Left cardiac atrium (tissue), 4 donors: ENCODE measurements at places on chromosomes 2 and 18. TPM values are rescaled to one million over a fixed set of nuclear protein-coding genes. Genes with fewer than 3 reads are reported as not detected.

The ABCG5 gene
- not detected for total RNA-seq

The ICA1L gene
- 9.0 TPM for total RNA-seq

The REL gene
- 8.2 TPM for total RNA-seq

The GREB1L gene
- total RNA-seq: 19.7 TPM

- no peak for DNase-seq
Measured at GRCh38 chr18:8801263-8801901, 96.0 kb downstream of the MTCL1 start.

GRCh38 chr2:9809064-9809356, 34.3 kb upstream of the TAF1B start:
- no peak for DNase-seq

DNA sequence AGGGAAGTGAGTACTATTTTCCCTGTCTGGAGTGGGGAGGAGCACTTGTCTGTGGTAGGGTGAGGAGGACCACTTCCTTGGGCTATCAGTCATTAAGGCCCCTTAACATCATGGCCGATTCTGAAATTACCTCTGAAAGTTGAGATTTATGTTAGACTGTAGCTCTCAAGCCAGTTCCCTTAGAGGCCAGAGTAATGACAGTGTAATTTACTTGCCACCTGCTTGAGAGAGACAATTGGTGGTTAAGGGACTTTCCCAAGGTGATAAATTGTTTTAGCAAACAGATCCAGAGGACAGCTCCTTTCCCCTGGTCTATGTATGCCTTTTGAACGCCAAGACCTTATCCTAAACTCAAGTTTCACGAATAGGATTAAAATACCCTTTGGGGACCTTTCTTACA, 56.1 kb downstream of the NEDD4L start:
- DNase-seq: no peak

- peak; percentile 29 for DNase-seq
Measured at GRCh38 chr2:99867770-99868169, 274.6 kb downstream of the AFF3 start.

DNA sequence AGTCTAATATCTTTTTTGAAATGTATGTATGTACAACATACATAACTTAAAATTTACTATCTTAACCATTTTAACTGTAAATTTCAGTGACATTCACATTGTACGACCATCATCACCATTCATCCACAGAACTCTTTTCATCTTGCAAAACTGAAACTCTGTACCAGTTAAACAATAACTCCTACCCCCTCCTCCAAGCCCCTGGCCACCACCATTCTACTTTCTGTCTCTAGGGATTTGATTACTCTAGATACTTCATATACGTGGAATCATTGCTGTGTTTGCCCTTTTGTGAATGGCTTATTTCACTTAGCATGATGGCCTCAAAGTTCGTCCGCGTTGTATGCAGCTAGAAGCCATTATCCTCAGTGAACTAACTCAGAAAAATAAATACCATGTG, 217.0 kb downstream of the METTL4 start:
- DNase-seq: no peak

DNA sequence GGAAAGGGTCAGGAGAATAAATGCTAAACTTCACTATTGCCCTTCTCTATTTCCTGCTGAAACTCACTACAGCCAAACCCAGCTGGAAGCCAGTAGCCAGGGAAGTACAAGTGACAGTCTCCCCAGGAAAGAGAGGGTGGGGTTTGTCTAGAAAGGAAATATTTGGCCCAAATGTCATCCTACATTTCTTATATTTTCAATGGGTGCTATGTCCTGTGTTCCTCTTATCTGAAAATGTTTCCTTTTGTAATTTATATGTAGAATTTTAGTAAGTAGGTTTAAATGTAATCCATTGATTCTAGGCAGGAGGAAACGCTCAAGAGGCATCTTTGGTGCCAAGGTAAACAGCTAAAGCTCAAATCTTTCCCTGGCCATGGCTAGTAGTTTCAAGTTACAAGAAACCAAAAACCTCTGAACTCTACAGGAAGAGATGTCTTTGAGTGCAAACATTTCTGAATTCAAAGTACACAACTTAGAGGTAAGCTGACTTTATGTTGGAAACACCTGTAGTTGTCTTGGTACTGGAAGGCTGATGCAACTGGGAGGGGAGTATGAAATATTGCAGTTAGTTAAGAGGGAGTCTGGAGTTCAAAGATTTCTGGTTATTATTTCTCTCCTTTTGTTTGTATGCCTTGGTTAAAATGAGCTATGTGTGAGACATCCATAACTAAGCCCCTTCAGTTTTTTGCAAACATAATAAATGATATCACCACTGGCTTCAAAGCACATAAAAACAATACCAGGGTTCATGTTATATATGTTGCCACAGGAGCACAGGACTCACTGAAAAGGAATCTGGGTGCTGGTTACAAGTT, 356.1 kb upstream of the ZC3H15 start:
- no peak for DNase-seq

GRCh38 chr2:27133195-27133875, 1.1 kb downstream of the PREB start:
- no peak for DNase-seq

DNA sequence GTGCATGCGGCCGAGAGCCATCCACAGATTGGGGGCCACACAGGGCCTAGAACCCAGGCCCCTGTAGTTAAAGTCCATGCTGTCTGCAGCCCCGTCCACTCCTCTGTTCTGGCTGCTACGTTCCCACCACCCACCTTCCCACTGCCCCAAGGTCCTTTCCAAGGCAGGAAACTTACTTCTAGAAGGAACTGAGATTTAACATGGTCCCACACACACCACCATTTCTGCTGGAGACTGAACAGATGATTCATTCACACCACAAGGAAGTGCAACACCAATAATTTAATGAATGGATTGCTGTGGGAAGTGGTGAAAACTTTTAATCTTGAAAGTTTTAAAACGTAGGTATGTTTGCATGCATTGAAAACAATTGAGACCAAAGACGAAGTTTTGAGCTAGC, 95.2 kb downstream of the LBH start:
- DNase-seq: no peak

GRCh38 chr2:86433137-86433536, 8.0 kb upstream of the KDM3A start:
- no peak for DNase-seq
